PC-9 (cell line): ENCODE measurements at places on chromosomes 1 and 21. TPM values are rescaled to one million over a fixed set of nuclear protein-coding genes. Genes with fewer than 3 reads are reported as not detected.
A peak's percentile ranks its signal among the peaks of the same experiment; 100 is the strongest.

The ANXA9 gene
- total RNA-seq, result 10.6 and 12.9 TPM in 2 replicates

The ATP6V1G3 gene
- total RNA-seq, result not detected in 2 replicates

GRCh38 chr1:98653123-98653522 lies 8.4 kb upstream of the SNX7 start:
- H3K27ac ChIP-seq, result no peak overlapping the region
- no peaks in the 10 kb centered on the region for H3K4me1 ChIP-seq
- no peaks in the 10 kb centered on the region for H3K36me3 ChIP-seq

DNA sequence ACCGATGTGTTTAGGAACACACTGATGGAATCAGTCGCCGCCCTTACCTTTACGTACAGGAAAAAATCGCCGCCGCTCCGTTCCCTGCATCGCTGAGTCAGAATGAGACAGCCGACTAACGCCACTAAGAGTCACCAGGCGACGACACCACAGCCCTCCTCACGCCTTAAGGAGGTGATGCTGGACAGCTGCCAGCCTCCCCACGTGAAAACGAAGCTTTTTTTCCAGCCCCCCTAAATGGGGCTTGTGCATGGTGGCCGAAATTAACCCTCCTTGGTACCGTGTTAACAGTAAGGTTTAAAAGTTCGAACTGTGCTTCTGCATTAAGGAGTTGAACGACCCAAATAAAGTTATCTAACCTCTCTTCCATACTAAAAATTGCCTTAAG lies 511 bp downstream of the DNTTIP2 start:
- H3K4me3 ChIP-seq, result peak overlapping the region; percentile 85
- peak; percentile 80 for DNase-seq
- H3K4me1 ChIP-seq, result peaks cover 29% of the 10 kb centered on the region
- H3K27me3 ChIP-seq, result no peaks in the 10 kb centered on the region

DNA sequence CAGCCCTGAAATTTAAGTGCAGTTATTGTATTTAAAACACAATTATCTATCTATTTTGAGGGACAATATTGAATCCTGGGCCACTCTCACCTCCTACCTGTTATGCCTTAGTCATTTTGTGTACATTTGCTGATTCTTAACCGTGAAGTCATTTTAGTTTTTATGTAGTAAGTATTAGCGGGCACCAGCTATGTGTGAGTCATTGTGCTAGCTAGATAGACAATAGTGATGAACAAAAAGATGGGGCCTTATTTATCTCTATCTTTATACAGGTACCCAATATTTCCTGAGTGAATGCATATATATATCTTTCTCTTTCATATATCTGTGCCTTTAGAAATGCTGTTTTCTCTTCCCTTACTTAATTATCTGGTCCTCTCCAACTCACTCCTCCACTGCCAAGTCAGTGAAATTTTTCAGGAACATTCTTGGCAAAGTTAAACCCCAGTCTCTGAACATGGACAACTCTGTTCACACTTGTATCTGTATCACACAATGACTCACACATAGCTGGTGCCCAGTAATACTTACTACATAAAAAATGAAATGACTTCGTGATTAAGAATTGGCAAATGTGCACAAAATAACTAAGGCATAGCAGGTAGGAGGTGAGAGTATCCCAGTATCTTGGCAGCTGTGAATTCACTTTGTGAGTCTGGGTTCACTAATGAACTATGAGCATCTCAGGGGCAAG lies 166.0 kb upstream of the C8B start:
- no peak overlapping the region for H3K27ac ChIP-seq
- no peak for DNase-seq
- no peaks in the 10 kb centered on the region for H3K4me1 ChIP-seq
- no peaks in the 10 kb centered on the region for H3K36me3 ChIP-seq
- H3K4me3 ChIP-seq, result no peak overlapping the region

GRCh38 chr1:215059947-215060346 lies 22.6 kb upstream of the KCNK2 start:
- H3K27ac ChIP-seq, result no peak overlapping the region
- H3K4me1 ChIP-seq, result peaks cover 9% of the 10 kb centered on the region
- H3K4me3 ChIP-seq, result no peak overlapping the region
- no peaks in the 10 kb centered on the region for H3K36me3 ChIP-seq
- H3K27me3 ChIP-seq, result no peaks in the 10 kb centered on the region
- no peak for DNase-seq

DNA sequence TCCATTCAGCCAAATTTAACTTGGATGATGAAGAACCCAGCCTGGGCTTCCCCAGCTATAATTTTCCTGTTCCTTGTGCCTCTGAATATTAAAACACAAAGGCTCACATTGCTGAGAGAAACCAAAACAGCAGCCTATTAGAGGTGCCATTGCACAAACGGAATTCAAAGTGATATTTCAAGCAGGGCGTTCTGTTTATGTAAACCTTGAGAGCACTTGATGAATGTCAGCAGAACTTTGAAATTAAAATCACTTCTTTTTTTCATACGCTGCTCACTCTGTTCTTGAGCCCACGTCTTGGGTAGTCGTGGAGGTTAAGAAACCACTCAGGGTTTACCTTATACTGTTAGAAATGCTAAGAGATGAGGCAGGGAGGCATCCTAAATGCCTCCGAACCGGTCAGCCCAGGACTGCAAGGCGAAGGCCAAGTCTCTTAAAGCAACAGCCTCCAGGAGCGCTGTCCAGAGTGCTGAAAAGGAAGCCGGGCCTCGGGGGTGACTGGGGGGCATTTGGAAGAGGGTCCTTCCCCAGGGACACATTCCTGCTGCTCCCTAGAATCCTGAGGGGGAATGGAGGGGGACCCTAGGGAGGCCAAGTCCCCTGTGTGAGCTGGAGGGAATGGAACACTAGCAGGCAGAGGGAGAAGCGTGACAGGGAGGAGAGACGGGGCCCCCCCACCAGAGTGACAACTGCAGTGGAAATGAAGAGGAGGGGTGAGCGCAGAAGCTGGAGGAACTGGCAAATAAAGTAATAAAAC lies 154.8 kb upstream of the VAMP3 start:
- no peaks in the 10 kb centered on the region for H3K36me3 ChIP-seq
- peak; percentile 14 for DNase-seq
- H3K27me3 ChIP-seq, result peaks cover 9% of the 10 kb centered on the region
- H3K4me3 ChIP-seq, result no peak overlapping the region
- no peak overlapping the region for H3K27ac ChIP-seq

DNA sequence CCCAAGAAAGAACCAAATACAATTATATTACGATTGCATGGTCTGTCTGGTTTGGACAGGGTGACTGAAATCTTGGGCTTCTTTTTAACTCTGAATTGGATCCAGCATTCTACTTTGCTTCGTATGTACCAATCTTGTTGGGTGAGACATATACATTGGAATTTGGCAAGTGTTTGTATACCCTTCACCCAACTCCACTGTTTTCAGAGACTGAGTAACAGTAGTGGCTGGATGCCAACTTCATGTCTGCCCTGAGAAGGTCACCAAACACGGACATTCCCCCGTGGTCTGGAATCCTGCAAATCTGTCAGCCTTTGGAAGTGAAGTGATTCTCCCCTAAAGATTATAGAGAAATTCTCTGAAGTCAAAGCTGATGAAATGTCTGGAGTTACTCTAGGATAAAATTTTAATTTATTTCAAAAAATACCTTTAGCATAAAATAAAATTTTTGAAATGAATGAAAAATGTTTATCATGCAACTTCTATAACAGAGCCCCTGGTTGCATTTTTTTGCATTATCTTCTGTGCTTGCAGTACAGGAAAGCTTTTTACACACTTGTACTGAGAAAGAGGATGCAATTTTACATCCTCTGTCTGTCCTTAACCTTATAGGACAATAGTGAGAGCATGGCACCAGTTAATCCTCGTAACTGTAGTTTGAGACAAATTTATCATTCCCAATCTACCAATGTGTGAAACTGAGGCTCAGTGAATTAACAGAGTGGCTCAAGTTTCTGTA lies 201.8 kb downstream of the DISC1 start:
- H3K27me3 ChIP-seq, result no peaks in the 10 kb centered on the region
- peaks cover 38% of the 10 kb centered on the region for H3K4me1 ChIP-seq
- H3K27ac ChIP-seq, result peak overlapping the region; percentile 89
- no peaks in the 10 kb centered on the region for H3K36me3 ChIP-seq
- H3K4me3 ChIP-seq, result peak overlapping the region; percentile 19; the same call in 1 of the 2 replicates

DNA sequence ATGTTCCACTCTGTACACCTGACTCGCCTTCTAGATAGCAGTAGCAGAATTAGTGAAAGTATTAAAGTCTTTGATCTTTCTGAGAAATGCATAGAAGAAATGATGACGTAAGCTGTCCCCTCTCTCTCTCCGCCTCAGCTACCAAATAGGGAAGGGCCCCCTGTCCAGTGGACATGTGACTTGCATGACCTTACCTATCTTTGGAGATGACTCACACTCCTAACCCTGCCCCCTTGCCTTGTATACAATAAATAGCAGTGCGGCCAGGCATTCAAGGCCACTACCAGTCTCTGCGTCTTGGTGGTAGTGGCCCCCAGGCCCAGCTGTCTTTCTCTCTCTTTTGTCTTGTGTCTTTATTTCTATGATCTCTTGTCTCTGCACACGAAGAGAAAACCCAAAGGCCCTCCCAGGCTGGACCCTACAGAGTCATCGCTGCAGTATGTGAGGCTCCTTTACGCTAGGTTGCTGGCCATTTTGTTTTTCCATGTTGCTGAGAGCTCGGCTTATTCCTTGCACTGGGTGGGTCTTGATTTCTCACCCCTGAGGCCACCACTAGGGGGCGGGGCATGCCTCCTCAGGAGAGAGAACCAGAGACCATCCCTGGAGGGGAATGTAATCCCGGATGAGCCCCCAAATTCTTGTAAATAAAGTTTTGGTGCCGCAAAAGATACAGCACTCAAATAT lies 16.0 kb upstream of the ZBTB8B start:
- H3K27me3 ChIP-seq, result peaks cover 24% of the 10 kb centered on the region
- peak; percentile 7 for DNase-seq
- H3K4me1 ChIP-seq, result no peaks in the 10 kb centered on the region
- H3K36me3 ChIP-seq, result no peaks in the 10 kb centered on the region
